ENCODE measurements at places on chromosomes 2 and 18. TPM values are rescaled to one million over a fixed set of nuclear protein-coding genes. Genes with fewer than 3 reads are reported as not detected.

- DNase-seq, result no peak
- H3K4me1 ChIP-seq, result no peaks in the 10 kb centered on the region
- no peaks in the 10 kb centered on the region for H3K27me3 ChIP-seq
- H3K4me3 ChIP-seq, result no peak overlapping the region
- no peak overlapping the region for H3K27ac ChIP-seq
Measured at GRCh38 chr18:1805521-1805920, 765.8 kb downstream of the METTL4 start.

- H3K4me3 ChIP-seq, result no peak overlapping the region
- no peak overlapping the region for H3K27ac ChIP-seq
- H3K36me3 ChIP-seq, result no peaks in the 10 kb centered on the region
- no peaks in the 10 kb centered on the region for H3K4me1 ChIP-seq
- H3K27me3 ChIP-seq, result no peaks in the 10 kb centered on the region
Measured at GRCh38 chr2:64914735-64915509, 74.3 kb upstream of the SLC1A4 start.

DNA sequence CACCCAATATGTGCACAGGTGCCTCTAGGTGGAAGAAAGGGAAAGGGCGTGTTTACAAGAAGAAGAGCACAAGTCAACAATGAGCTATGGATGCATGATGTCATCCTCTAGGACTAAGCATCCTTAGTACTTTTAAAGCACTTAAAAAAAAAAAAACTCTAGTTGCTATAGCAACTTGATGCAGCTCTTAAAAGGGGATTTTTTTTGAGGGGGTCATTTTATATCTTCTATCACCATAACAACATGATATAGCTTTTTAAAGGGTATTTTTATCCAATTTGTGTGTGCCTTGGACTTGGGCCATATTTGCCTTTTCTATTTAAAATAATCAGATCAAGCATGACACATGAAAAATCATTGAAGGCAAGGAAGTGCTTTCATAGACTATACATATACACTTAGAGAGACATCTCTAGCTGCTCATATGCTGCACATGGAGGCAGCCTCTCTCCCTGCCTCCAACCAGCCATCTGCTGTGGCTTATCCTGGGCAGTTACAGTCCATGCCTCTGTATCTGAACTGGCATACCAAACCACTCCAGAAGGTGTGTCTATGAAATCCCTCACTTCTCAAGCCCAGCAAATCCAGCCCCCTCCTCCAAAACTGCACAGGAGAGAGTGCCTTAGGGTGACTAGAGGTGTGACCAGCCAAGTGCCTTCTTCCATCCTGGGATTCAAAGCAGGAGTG is 165.4 kb downstream of the MSH2 start:
- H3K27ac ChIP-seq, result no peak overlapping the region
- peaks cover 67% of the 10 kb centered on the region for H3K27me3 ChIP-seq
- H3K4me3 ChIP-seq, result no peak overlapping the region
- no peaks in the 10 kb centered on the region for H3K36me3 ChIP-seq
- no peak for DNase-seq

DNA sequence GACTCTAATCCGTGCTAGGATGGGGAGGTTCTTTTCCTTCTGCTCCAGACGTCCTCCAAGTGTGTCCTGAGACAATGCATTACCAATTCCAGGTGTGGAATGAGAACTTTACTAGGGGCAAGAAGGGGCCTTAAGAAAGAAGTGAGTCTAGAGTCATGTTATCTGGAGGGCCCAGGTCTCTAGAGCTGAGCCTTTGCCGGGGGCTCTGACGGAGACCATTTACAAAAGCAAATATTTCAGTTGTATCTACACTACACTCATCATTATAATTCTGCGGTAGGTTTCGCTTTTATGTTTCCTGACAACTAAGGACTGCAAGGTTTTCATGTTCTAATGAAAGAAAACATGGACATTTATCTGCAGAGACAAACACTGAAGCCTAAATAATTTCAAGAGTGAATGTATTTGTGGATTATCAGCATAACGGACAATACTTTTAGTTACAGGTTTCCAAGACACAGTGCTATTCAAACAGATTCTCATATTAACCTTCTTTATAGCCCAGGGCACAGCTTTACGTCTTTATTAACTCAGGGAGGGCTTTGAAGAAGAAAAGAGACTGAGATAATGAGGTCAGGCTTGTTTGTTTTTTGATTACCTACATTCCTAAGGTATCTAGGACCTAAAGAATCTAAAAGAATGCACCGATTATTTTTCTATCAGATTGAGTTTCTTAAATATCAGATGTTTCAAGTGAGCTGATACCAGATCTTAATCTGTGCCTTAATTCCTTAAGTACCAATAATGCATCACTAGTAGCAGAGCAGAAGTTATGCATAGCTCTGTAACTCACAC is 15.0 kb upstream of the LAMA1 start:
- H3K4me1 ChIP-seq, result no peaks in the 10 kb centered on the region
- no peak overlapping the region for H3K27ac ChIP-seq
- DNase-seq, result no peak
- no peak overlapping the region for H3K4me3 ChIP-seq

DNA sequence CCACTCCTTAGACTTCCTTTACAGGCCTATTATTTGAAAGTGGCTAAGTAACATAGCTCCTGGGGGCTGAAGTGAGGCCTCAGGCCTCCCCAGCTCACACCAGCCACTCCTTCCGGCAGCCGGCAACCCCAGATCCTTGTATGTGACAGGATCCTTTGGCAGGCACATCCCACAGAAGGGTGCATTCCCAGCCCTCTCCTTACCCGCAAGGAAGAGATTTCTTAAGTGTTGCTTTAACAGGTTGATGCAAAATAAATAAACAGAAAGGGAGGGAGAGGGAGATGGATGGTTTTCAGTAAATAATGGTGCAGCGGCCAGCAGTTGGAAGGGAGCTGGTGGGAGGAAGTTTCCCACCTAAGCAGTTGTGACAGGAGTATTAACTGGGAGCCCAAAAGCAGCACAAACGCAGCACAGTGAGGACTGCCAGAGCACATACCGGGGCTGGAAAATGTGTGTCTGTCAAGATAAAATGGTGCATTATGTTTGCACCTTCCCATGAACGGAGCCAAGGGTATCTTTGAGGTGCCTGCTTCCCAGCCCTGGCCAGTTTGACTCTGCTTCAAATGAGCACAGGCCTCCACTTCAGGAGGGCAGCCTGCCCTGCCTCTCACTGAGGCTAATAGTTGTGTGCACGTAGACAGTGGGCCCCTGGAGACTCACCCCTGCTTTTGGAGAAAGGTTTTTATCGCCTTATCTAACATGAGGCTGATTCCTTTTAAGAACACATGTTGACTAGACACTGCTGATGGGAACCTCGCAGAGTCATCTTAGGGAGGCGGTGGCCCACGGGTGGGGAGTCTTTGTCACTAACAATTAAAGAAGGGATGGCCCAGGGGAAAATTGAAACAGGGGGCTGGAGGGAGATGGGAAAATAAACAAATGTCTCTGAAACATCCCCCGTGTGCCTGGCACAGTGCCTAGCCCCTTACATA is 32.8 kb downstream of the NRP2 start:
- H3K27ac ChIP-seq, result no peak overlapping the region
- no peaks in the 10 kb centered on the region for H3K27me3 ChIP-seq
- H3K4me1 ChIP-seq, result peaks cover 5% of the 10 kb centered on the region

GRCh38 chr2:109239720-109240119 is 110.7 kb downstream of the SH3RF3 start:
- peaks cover 19% of the 10 kb centered on the region for H3K4me1 ChIP-seq
- no peaks in the 10 kb centered on the region for H3K36me3 ChIP-seq
- no peak for DNase-seq
- H3K27ac ChIP-seq, result no peak overlapping the region
- H3K4me3 ChIP-seq, result no peak overlapping the region

Gene HOXD3
- not detected for polyA plus RNA-seq

GRCh38 chr2:148244593-148245292 is 223.9 kb downstream of the MBD5 start:
- no peaks in the 10 kb centered on the region for H3K36me3 ChIP-seq
- no peaks in the 10 kb centered on the region for H3K4me1 ChIP-seq
- no peak overlapping the region for H3K27ac ChIP-seq
- DNase-seq, result no peak

DNA sequence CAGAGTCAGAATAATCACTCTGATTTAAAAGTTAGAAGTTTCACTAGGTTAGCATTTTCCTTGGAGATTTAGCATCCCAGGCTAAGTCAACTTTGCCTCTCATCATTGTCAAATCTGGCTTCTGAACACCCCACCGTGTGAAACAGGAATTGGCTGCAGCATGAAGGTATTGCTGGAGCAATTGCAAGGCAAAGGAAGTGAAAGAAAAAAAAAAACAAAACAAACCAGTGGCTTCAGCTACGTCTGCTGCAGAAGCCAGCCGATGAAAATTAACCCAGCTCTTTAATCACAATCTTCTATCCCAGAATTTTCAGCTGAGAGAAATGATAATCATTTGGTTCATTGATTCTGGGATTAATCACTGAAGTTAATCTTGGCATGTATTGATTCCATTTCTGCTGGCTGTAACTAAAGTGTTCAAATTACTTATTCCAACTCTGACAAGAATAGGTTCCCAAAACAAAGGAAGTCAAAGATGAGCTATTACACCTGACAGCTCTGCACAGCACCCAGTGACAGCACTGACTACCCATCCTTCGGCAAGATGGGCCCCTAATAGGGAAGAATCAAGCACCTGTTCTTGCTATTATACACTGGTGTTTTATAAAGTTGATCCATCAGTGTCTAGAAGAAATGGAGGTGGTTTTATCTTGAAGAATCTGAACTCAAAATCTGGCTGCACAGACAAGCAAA is 42.7 kb upstream of the REG3G start:
- no peak overlapping the region for H3K4me3 ChIP-seq
- H3K36me3 ChIP-seq, result no peaks in the 10 kb centered on the region
- H3K27me3 ChIP-seq, result no peaks in the 10 kb centered on the region

GRCh38 chr2:70892750-70893149 is 43.0 kb upstream of the ATP6V1B1 start:
- DNase-seq, result no peak
- peaks cover 95% of the 10 kb centered on the region for H3K27me3 ChIP-seq
- no peak overlapping the region for H3K4me3 ChIP-seq
- no peaks in the 10 kb centered on the region for H3K4me1 ChIP-seq
- H3K36me3 ChIP-seq, result no peaks in the 10 kb centered on the region

Gene ANKRD30B
- polyA plus RNA-seq, result not detected

Gene LRP1B
- not detected for polyA plus RNA-seq
